ENCODE measurements at places on chromosomes 11 and 22. TPM values are rescaled to one million over a fixed set of nuclear protein-coding genes. Genes with fewer than 3 reads are reported as not detected.

SPINDOC gene
- 30.0 TPM for total RNA-seq

DHCR7 gene
- 54.8 TPM for total RNA-seq

UBQLN3 gene
- not detected for total RNA-seq

TSKU gene
- 16.9 TPM for total RNA-seq

ZNF215 gene
- 1.4 TPM for total RNA-seq

C1QTNF4 gene
- not detected for total RNA-seq

APOC3 gene
- not detected for total RNA-seq

OR51B2 gene
- not detected for total RNA-seq
